ENCODE measurements at places on chromosomes 11 and 22.

GRCh38 chr11:63547061-63547460, 10.5 kb downstream of the PLAAT4 start:
- DNase-seq = no peak

DNA sequence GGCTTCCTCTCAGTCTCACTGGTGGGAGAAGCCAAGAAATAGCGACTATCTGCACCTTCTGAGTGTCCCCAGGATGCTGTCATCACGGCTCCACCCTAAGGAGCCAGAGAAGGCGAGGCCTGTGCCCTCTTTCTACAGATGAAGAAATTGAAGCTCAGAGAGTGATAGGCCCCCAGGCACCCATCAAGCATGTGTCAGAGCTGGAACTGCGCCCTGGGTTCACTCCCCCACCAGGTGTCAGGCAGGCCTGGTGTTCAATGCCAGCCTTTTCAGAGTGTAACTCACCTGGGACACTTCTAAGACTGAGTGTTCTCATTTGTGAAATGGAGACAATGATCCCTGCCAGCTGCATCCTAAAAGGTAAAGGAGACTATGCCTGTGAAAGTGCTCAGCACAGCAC, 127.3 kb upstream of the SEZ6L start:
- DNase-seq = no peak

DNA sequence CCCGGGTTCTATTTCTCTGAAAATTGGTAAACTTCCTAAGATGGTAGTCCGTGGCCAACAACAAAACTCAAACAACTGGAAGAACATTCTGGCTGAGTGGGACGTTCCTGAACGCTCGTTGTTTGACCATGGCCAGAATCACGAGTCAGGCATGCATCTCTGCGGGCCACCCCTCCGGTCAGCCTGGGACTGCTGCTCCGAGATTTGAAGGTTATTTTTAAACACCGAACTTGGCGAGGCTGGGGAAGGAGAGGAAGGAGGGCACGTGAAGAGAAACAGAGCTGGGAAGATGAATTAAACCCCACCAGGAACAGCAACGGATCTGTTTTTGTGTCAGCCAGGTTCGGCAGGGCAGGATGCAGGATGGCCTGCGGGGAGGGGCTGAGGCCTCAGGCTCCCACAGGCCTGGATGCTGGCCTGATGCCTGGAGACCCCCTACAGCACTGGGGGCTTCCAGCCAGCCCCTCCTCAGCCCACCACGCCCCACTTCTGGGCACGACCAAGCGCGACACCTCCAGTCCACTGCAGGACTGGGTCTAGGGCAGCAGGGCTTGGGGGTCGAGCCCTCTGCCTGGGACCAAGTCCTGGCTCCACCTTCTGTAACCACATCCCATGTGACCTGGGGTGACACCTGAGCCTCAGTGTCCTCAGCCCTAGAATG, 5.1 kb downstream of the SHISAL1 start:
- no peak for DNase-seq

DNA sequence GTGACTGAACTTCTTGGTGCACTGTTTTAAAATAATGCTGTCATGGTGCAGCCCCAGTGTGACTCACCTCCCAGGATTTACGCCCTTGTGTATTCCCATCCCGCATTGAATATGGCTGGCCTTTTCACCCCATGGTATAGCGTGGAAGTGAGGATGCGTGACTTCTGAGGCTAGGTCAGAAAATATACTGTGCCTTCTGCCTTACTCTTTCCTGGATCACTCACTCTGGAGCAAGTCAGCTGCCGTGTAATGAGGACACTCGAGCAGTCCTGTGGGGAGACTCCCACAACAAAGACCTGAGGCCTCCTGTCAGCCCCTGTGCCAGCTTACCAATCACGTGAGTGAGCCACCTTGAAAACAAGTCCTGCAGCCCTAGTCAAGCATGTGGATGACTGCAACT, 471.9 kb upstream of the KIRREL3 start:
- no peak for DNase-seq

DNA sequence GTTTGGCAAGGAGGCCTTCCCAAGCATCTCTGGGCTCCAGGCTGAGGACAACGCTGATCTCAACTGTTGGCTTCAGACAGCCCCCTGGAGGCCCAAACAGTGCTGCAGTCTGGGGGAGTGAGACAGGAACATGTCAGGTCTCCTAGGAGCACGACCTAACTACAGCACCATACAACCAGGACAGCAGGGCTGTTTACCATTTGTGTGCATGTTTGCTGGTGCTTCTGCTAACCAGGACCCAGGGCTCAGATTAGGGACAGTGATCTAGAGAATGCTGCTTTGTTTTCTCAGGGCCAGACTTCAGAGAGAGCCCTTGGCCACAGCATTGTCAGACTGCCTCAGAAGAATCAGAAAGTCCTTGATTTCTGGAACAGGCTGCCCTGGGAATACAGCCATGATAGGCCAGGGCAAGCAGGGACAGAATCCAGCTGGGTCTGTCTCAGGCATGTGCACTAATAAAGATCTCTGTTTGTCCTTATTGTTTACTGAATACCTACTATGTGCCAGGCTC, 126.5 kb downstream of the VPREB1 start:
- DNase-seq = no peak

DNA sequence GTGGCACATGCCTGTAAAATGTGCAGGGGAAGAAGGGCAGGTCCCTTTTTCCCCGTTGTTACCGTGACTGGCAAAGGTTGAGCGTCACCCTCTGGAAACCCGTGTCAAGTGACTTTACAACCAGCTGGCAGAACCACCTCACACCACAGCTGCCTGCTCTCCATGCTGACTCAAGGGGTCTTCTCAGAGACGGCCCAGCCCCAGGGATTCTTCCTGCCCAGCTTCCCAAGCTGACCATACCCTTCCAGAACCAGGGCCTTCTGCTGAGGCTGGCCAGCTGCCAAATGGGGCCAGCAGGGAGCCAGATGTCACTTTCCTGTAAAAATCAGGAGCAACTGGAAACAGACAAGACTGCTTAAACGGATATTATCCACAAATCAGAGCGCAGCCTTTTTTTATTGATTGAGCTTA, 6.3 kb downstream of the PC start:
- no peak for DNase-seq

DNA sequence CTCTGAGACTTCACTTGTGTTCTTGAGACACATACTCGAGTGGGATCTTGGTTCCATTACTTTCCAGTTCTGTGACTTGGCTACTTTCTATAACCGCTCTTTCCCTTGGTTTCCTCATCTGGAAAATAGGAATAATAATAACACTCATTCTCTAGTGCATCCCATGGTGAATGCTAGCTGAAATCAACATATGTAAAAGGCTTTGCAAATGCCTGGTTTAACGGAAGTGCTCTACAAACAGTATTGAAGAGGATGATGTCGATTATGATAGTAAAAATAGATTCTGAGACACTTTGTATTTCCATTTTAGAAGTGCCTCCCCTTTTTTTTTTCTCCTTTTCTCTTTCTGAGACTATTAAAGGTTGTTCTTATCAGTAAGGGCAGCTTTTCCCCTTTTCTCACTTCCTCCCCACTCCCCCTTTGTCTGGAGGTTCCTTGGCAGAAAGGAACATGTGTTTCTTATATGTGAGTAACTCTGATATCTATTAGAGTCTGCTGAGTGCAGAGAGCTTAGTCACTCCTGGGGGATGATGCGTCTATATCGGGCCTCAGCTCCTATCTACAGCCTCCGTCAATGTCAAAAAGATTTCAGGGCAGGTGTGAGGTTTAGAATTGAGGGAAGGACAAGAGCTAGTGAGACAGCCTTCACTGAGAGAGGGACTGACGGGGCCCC, 489.3 kb downstream of the NTM start:
- DNase-seq = no peak

Measured in NCI-H748 treated with DMSO at 0.1 percent for 48 hours (cell line).